ENCODE measurements at places on chromosomes 11 and 22.

DNA sequence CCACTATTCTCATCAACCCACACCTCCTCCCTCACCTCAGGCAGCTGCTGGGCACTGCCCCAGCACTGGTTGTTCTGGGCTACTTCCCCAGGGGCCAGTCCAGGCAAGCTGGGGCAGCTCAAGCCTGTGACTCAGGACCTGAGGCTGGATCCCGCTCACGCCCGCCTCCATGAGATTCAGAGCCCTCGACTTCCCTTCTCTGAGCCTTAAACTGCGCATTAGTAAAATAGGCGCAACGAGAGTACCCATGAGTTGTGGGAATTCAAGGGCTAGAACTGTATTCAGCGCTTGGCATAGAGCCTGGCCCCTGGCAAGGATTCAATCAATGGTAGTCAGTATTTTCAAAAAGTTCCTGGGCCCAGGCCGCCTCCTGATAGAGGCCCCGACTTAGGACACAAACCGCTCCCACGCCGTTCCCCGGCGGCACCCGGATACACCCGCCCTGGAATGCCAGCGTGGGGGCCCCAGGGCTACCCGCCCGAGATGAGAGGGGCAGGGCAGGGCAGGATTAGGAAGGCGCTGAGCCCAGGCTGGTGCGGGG lies 723 bp upstream of the CD82 start:
- DNase-seq, result peak; percentile 91

GRCh38 chr22:28883917-28884746 lies 760 bp downstream of the ZNRF3 start:
- no peak for DNase-seq

- no peak for DNase-seq
These were observed 40.2 kb upstream of the ACCSL start for GRCh38 chr11:44007481-44008087.

- DNase-seq, result no peak
These were observed 108.4 kb downstream of the ZNF280B start for GRCh38 chr22:22400099-22400498.

GRCh38 chr11:111729831-111730311 lies 36.3 kb downstream of the PPP2R1B start:
- DNase-seq, result peak; percentile 20

- no peak for DNase-seq
These were observed 119.2 kb downstream of the SPON1 start for GRCh38 chr11:14081581-14082231.

DNA sequence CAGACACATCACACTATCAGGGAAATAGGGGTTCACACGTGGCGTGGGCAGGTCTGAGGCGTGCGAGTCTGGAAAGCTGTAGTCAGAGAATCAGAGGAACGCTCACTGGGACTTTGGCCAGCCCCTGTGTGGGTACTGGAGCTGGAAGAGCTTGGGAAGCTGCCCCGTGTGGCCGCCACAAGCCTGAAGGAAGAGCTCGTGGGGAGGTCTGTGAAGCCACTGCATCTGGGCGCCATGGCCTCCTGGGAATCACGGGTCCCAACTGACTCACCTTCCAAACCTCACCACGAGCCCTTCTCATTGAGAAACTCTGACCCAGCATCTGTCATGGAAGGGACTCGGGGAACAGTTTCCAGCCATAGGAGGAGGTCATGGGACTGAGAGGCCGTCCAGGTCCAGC lies 5.9 kb upstream of the MRGPRF start:
- DNase-seq, result peak; percentile 88

GRCh38 chr11:76978239-76978638 lies 56.0 kb upstream of the B3GNT6 start:
- DNase-seq, result peak; percentile 2

DNA sequence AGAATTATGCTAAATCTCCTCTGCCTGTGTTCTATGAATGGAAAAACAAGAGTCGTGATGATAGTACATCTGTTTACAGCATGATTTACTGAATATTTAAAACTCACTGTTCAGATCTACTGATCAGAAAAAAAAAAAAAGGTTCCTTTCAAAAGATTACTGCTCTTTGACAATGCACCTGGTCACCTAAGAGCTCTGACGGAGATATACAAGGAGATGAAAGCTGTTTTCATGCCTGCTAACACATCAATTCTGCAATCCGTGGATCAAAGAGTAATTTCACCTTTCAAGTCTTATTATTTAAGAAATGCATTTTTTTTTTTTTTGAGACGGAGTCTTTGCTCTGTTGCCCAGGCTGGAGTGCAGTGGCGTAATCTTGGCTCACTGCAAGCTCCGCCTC lies 30.7 kb downstream of the CLTCL1 start:
- no peak for DNase-seq

GRCh38 chr11:102546427-102546826 lies 15.9 kb upstream of the MMP7 start:
- DNase-seq, result no peak

GRCh38 chr11:12410006-12410728 lies 32.8 kb downstream of the PARVA start:
- DNase-seq, result peak; percentile 38

DNA sequence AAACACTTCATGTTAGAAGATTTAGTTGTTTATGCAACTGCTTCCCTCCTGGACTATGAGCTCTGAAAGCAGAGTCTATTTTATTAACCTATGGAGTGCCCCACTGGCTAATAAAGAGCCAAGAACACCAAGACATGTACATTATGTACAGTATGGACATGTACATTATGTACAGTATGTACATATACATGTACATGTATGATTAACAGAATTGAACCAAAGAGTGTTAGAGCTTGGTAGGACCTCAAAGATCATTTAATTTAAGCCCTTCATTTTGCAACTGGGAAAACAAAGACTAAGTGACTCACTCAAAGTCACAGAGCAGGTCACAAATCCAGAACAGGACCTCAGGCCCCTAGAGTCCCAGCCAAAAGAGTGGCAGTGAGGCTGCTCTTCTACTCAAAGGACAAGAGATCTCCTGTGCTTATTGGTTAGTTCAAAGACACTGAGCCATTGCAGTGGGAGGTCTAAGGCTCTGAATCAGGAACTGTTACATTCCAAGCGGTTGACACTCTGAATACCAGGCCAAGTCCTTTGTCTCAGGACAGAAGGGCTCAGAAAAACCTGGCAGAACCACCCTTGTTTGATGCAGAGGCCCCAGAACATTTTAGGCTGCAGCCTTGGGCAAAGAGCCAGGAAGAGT lies 103.8 kb downstream of the FAM168A start:
- peak; percentile 93 for DNase-seq

DNA sequence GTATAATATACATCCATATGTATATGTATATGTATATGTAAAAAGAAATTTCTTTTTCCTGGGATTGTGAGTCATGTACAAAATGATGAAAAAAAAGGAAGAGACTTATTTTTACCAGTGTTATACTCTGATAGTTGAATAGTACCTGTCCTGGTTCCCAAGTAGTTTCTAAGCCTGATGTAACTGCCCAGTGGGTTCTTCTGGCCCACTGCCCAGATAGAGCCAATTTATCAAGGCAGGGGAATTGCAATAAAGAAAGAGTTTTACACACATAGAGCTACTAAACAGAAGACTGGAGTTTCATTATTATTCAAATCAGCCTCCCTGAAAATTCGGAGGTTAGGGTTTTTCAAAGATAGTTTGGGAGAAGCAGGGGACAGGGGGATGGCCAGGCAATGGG lies 29.1 kb upstream of the NARS2 start:
- DNase-seq, result peak; percentile 38

- DNase-seq, result no peak
These were observed 246.8 kb upstream of the KIRREL3 start for GRCh38 chr11:127247261-127247851.

DNA sequence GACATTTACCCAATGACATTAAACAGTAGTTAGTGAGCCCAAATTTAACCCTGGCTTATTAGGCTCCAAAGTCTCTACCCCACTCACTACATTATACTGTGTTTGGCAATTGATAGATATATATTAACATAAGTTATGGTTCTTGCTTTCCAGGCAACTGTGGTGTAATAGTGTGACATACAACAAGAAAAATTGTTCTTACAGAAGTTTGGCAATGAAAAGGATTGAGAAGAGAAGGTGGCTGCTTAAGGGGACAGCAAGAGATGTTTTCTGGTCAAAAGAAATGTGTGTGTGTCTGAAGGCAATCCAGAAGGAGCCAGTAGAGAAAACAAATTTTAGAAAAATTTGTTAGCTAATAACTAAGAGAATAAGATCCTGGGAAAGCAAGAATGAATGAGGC lies 132.4 kb downstream of the SWAP70 start:
- no peak for DNase-seq

DNA sequence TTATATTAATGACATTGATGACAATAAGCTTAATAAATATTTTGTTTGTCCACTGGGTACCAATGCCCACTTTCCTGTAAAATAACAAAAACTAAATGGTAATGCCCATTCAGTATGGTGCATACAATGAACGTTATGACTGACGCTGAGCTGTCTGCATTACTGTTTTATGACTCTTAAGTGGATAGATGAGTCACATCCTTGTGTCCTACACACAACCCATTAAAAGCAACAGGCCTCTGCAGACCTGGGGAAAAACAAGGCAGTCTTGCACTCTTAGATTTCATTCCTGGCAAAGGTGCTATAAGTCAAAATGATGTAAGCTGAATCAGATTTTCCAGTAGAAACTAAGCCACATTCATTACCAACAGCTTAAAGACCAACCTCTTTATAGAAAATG lies 176.3 kb upstream of the TMEM45B start:
- DNase-seq, result peak; percentile 81

Data from astrocyte of the hippocampus (primary cell).